Pancreas (tissue), 10 donors: ENCODE measurements at places on chromosomes 13 and 19. TPM values are rescaled to one million over a fixed set of nuclear protein-coding genes. Genes with fewer than 3 reads are reported as not detected.
A peak's percentile ranks its signal among the peaks of the same experiment; 100 is the strongest.

DNA sequence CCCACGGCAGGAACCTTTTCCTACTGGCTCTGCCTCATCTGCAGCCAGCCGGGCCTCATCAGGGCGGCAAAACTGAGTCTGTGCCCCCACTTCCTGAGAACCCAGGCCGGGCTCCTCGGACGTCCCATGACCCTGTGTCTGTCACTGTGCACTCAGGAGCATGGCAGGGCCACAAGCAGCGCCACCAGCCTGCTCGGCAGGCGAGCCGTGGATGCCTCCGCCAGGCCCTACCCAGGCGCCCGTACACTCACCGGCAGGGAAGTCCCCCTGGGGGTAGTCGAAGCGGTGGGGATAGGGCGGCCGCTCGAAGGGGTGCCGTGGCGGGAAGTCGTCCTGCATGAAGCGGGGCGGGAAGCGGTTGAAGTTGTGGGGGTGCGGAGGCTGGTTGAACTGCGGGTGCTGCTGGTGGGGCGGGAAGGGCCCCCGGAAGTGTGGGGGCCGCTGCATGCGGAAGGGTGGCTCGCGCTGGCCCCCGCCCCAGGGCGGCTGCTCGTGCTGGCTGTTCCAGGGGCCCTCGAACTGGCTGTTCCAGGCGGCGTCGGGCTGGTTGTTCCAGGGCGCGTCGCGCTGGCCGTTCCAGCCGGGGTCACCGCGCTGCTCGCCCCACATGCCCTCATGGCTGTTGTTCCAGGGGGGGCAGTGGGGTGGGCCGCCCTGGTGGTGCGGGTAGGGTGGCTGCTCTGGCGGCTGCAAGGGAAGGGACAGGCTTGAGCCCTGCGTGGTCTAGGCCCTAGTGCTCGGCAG is 17.1 kb downstream of the CHERP start:
- H3K27me3 ChIP-seq = no peaks in the 10 kb centered on the region
- H3K4me1 ChIP-seq = no peaks in the 10 kb centered on the region
- H3K36me3 ChIP-seq = peaks cover 87% of the 10 kb centered on the region
- DNase-seq = no peak
- H3K4me3 ChIP-seq = no peak overlapping the region

DNA sequence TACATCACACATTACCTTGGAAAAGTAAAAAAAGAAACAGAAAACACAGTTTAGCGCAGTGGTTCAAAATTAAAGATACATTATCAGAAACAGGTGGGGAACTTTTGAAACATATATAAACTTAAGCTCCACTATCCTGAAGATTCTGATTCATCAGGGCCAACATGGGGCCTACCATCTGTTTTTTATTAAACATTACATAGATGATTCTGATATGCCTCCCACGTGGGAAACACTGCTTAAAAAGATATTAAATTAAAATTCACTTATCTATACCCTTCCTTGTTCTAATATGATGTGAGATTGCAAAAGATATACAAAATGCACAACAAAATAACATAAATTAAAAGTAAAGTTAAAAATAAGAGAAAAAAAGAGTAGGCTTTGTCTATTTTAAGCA is 125.0 kb downstream of the VWA8 start:
- no peaks in the 10 kb centered on the region for H3K36me3 ChIP-seq
- DNase-seq = no peak
- H3K4me3 ChIP-seq = no peak overlapping the region
- H3K27me3 ChIP-seq = no peaks in the 10 kb centered on the region
- H3K27ac ChIP-seq = no peak overlapping the region

GRCh38 chr13:30665638-30666037 is 47.9 kb downstream of the USPL1 start:
- no peaks in the 10 kb centered on the region for H3K27me3 ChIP-seq
- no peaks in the 10 kb centered on the region for H3K36me3 ChIP-seq
- no peak for DNase-seq
- H3K4me1 ChIP-seq = no peaks in the 10 kb centered on the region
- no peak overlapping the region for H3K27ac ChIP-seq

DNA sequence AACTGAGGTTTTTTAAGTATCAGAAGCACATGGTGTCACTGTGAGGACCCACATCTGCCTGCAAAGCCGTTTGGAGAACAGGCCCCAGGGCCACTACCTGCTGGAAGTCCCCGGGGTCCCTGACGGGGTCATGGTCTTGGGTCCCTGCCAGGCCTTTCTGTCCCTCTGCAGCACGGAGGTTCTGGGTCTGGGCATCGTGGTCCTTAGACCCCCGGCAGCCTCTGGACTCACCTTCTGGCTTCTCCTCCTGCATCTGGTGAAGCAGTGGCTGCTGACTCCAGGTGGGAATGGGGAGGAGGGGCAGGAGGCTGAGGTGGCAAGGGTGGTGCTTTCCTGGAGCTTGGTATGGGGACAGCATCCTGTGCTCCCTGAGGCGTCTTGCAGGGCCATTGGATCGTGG is 198.6 kb downstream of the TEX29 start:
- H3K27me3 ChIP-seq = no peaks in the 10 kb centered on the region
- no peak for DNase-seq
- no peaks in the 10 kb centered on the region for H3K36me3 ChIP-seq
- H3K4me1 ChIP-seq = no peaks in the 10 kb centered on the region
- no peak overlapping the region for H3K4me3 ChIP-seq

- H3K36me3 ChIP-seq = no peaks in the 10 kb centered on the region
- no peak for DNase-seq
- H3K4me1 ChIP-seq = no peaks in the 10 kb centered on the region
- H3K27ac ChIP-seq = no peak overlapping the region
These were observed 4.6 kb upstream of the FFAR3 start for GRCh38 chr19:35353635-35354034.

- H3K27ac ChIP-seq = no peak overlapping the region
- H3K4me1 ChIP-seq = no peaks in the 10 kb centered on the region
- no peak overlapping the region for H3K4me3 ChIP-seq
- DNase-seq = no peak
- no peaks in the 10 kb centered on the region for H3K36me3 ChIP-seq
These were observed 220.3 kb downstream of the POU4F1 start for GRCh38 chr13:78383071-78383484.

GRCh38 chr13:33771296-33771695 is 46.7 kb upstream of the RFC3 start:
- H3K36me3 ChIP-seq = no peaks in the 10 kb centered on the region
- peaks cover 11% of the 10 kb centered on the region for H3K4me1 ChIP-seq
- H3K27me3 ChIP-seq = no peaks in the 10 kb centered on the region

- H3K27ac ChIP-seq = peak overlapping the region; percentile 32
- H3K36me3 ChIP-seq = no peaks in the 10 kb centered on the region
- peak; percentile 66 for DNase-seq
- H3K4me3 ChIP-seq = peak overlapping the region; percentile 88
- no peaks in the 10 kb centered on the region for H3K27me3 ChIP-seq
These were observed 627 bp downstream of the LIN7B start for GRCh38 chr19:49114630-49115363.

GRCh38 chr19:14405758-14406644 is 13.1 kb downstream of the DDX39A start:
- H3K36me3 ChIP-seq = peaks cover 12% of the 10 kb centered on the region
- H3K4me3 ChIP-seq = peak overlapping the region; percentile 33
- H3K4me1 ChIP-seq = no peaks in the 10 kb centered on the region
- H3K27ac ChIP-seq = peak overlapping the region; percentile 20
- no peaks in the 10 kb centered on the region for H3K27me3 ChIP-seq
- peak; percentile 94 for DNase-seq

- peak overlapping the region; percentile 33 for H3K4me3 ChIP-seq
- DNase-seq = peak; percentile 92
- peaks cover 16% of the 10 kb centered on the region for H3K4me1 ChIP-seq
These were observed 2.2 kb upstream of the GSK3A start for GRCh38 chr19:42244347-42245220.

GRCh38 chr19:9953802-9954542 is 17.7 kb upstream of the OLFM2 start:
- no peaks in the 10 kb centered on the region for H3K4me1 ChIP-seq
- no peaks in the 10 kb centered on the region for H3K27me3 ChIP-seq
- H3K4me3 ChIP-seq = no peak overlapping the region
- H3K27ac ChIP-seq = no peak overlapping the region
- no peak for DNase-seq
- H3K36me3 ChIP-seq = no peaks in the 10 kb centered on the region

GRCh38 chr19:2744113-2744512 is 4.3 kb upstream of the SLC39A3 start:
- DNase-seq = no peak
- no peaks in the 10 kb centered on the region for H3K27me3 ChIP-seq

DNA sequence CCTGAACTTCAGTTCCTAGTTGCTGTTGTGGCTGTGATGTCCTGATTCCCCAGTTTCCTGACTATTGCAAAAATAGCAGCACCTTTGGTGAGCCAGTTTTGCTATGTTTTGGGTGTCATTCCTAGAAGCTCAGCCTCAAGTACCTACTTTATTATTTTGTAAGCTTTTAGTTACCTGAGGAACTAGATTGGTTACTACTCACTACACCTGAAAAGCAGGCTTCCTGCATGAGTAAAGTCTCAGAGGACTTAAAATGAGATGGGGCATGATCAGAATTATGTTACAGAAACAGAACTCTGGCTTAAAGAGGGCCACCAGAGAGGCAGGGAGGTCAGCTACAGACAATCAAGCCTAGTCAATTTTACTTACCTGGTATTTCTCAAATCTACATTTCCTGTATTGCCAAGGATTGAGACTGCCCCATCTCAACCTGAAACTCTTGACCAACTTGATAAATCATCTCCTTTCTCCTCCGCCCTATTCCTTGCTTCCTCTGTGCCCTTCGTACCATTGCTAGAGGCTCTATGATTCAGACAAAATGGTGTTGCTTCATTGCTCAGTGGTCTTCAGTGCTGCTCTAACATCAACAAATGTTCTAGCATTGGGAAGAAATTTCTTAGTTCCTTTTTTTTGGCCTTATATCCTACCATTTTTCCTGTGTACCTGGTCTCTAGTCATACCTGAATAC is 58.9 kb downstream of the RAP2A start:
- H3K27me3 ChIP-seq = no peaks in the 10 kb centered on the region
- no peaks in the 10 kb centered on the region for H3K36me3 ChIP-seq
- no peak overlapping the region for H3K27ac ChIP-seq
- DNase-seq = no peak
- H3K4me3 ChIP-seq = no peak overlapping the region
- H3K4me1 ChIP-seq = no peaks in the 10 kb centered on the region

DNA sequence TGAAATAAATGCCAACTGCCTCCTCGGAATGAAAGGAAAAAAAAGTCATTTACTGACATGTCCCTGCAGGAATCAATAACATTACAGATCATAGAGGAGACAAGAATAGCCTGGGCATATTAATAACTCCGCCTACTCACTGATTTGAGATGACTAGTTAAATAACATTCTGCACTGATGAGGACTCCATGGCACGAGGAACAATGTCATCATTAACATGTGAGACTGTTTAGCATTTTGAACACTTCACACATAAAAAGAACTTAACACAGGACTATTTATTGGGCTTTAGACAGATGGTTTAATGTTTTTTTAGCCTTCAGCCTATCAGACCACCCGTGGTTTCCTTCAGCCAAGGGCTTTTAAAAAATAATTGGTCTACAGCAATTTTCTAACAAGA is 170.1 kb downstream of the OLFM4 start:
- peaks cover 13% of the 10 kb centered on the region for H3K27me3 ChIP-seq
- no peak for DNase-seq
- no peak overlapping the region for H3K27ac ChIP-seq
- no peaks in the 10 kb centered on the region for H3K4me1 ChIP-seq
- H3K36me3 ChIP-seq = no peaks in the 10 kb centered on the region

DNA sequence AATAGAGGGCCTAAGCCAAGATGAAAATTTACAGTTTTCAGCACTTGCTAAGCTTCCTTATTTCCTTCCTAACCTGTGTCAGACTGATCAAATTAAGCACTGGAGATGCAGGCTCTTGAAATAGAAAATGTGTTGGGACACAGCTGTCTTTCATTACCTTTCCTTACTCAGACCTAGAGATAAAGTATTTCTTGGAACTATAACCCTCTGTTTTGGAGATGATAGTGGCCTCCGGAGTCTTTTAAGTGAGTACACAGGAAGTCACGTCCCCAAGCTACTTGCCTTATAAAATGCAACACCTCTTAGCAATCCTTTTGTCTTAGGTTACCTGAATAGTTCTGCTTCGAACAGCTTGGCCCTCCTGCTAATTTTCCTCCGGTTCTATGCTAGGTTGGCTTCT is 12.4 kb upstream of the AKAP11 start:
- no peaks in the 10 kb centered on the region for H3K27me3 ChIP-seq
- H3K4me1 ChIP-seq = no peaks in the 10 kb centered on the region
- no peak overlapping the region for H3K27ac ChIP-seq

- H3K27ac ChIP-seq = no peak overlapping the region
- DNase-seq = no peak
- peaks cover 11% of the 10 kb centered on the region for H3K4me1 ChIP-seq
- no peak overlapping the region for H3K4me3 ChIP-seq
- no peaks in the 10 kb centered on the region for H3K27me3 ChIP-seq
- no peaks in the 10 kb centered on the region for H3K36me3 ChIP-seq
These were observed 18.7 kb upstream of the ERCC1 start for GRCh38 chr19:45442408-45442777.

DNA sequence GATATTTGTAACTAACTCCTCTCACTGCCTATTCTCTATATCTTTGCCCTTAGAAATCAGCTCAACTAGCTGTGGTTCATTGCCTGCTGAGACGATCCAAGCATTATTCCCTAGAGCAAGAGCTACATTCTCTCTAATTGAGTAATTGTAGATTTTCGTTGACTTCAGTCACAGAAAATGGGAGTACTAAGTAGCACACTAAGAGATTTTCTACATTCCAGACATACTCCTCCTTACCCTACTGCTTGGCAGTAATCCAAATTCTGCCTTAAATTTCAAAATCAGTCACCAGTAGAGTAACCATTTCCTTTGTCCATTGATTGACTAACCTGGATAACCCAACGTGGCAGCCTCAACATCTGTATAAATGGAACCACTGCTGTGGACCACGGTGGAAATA is 1786.8 kb downstream of the SLITRK5 start:
- H3K27ac ChIP-seq = no peak overlapping the region
- H3K36me3 ChIP-seq = no peaks in the 10 kb centered on the region
- H3K4me3 ChIP-seq = no peak overlapping the region
- H3K4me1 ChIP-seq = no peaks in the 10 kb centered on the region
- no peak for DNase-seq
- H3K27me3 ChIP-seq = no peaks in the 10 kb centered on the region

DNA sequence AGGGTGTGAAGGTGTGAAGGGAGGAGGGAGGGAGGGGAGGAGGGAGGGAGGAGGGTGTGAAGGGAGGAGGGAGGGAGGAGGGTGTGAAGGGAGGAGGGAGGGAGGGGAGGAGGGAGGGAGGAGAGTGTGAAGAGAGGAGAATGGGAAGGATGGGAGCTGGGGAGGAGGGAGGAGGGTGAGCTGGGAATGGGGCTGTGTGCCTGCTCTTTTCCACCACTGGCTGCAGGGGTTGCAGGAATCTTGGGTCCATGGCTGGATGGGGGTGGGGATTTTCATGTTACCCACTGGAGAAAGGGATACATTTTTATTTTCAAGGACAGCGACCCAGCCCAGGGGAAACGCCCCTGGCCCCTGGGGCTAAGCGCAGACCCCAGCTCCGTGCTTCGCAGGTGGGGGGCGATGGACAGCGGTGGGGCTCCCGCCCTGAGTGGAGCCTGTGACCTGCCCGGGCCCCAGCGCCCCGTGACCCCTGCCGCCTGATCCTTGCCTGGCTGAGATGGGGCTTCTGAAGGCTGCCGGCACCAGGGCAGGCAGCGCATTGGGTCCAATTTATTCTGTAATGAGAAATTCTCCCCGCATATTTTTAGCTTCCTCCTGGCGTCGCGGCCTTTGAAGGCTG is 3.0 kb upstream of the EFNA2 start:
- no peak for DNase-seq
- no peak overlapping the region for H3K27ac ChIP-seq
- H3K27me3 ChIP-seq = no peaks in the 10 kb centered on the region

APOC4 gene
- not detected for polyA plus RNA-seq

ZNF554 gene
- 5.2 TPM for polyA plus RNA-seq

GPR12 gene
- 0.05 TPM for polyA plus RNA-seq

PSG7 gene
- polyA plus RNA-seq = not detected

NANOS3 gene
- 0.65 TPM for polyA plus RNA-seq

TMEM150B gene
- not detected for polyA plus RNA-seq

ELSPBP1 gene
- polyA plus RNA-seq = not detected

REX1BD gene
- polyA plus RNA-seq = 158 TPM

LILRA2 gene
- 0.47 TPM for polyA plus RNA-seq

RASGRP4 gene
- polyA plus RNA-seq = 0.53 TPM
